IPS-NIHi11 (cell line): ENCODE measurements at places on chromosomes 3 and 15.

- no peak for DNase-seq
Observed at GRCh38 chr3:184719709-184720108, 7.8 kb upstream of the MAGEF1 start.

DNA sequence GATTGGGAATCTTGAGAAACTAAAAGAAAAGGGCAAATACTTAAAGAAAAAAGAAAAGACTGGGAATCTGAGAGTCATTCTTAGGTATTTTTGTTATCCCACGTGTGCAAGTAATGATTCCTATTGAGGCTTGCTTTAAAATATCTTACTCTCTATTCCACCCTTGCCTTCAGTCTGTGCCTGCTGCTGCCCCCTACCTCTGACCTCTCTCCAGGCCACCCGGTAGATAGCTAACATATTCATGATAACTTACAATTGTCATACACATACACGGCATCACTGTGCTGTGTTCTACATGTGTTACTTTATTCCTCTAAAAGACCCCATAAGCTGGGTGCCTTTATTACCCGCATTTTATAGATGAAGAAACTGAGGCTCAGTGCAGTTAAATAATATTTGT lies 27.8 kb upstream of the ATP13A3 start:
- DNase-seq, result no peak

DNA sequence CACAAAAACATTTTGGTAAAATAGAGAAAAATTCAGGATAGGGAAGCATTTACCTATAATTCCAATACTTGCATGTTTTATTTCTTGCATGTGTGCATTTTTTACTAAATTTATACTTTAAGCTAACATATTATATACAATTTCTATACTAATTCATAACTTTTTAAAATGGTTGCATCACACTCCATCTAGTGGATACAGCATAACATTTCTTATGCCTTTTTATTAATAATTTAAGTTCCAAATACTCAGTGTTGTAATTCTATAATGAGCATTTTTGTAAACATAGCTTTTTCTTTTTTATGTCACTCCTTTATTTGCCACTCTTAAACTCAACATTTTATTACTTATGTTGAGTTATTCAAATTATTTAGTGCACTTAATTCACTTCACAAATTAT lies 477.7 kb downstream of the ZBBX start:
- DNase-seq, result no peak

- no peak for DNase-seq
Observed at GRCh38 chr3:86989611-86990010, 1.3 kb downstream of the VGLL3 start.
